EL (cell line): ENCODE measurements at places on chromosomes 6 and 20.

DNA sequence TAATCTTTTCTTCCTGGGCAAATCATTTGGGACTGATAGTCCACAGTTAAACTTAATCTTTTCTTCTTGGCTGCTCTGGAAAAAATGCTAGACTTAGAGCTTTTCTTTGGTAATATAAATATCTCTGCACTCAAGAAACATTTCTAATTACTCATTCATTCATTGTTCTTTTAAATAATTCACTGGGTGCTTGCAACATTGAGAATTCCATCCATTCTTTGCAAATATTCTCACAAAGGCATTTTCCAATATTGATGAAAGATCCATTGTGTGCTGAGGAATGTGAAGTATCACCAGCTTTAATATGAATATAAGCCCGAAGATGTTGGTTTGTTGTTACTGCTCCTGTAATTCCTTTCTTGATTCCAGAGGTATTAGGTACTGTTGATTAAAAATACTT is 38.4 kb downstream of the AKAP7 start:
- DNase-seq: peak; percentile 12

DNA sequence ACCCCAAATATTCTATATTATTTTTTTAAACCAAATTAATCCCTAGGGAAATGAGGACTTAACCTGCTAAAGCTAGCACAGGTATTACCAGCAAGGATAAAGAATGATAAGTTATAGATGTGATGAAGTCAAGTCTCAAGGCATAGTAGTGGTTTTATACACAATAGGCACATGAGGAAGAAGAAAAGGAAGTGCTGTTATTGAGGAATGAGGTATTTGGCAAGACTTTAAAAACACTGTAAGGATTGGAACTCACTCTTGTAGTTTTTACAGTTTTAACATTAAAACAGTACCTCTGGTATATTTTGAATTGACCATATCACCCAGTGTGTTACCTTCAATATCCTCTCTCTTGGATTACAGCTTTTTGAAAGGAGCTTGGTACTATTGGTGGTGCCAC is 54.6 kb downstream of the PHF3 start:
- no peak for DNase-seq

GRCh38 chr6:96073555-96073954 is 57.8 kb downstream of the FUT9 start:
- DNase-seq: no peak

GRCh38 chr6:83767033-83767432 is 58.1 kb upstream of the SNAP91 start:
- DNase-seq: no peak

DNA sequence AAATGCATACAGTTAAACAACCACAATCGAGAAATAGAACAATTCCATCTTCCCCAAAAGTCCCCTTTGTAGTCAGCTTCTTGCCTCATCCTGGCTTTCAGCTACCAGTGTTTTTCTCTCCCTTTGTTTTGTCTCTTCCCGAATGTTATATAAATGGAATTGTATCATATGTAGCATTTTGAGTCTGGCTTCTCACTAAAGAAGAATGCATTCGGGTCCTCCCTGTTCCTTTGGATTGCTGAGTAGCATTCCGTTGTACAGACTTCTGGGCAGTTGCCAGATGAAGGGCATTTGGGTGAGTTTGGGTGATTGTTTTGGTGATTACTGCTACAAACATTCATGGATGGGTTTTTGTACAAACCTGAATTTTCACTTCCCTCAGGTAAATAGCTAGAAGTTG is 27.8 kb downstream of the PRPH2 start:
- peak; percentile 84 for DNase-seq

DNA sequence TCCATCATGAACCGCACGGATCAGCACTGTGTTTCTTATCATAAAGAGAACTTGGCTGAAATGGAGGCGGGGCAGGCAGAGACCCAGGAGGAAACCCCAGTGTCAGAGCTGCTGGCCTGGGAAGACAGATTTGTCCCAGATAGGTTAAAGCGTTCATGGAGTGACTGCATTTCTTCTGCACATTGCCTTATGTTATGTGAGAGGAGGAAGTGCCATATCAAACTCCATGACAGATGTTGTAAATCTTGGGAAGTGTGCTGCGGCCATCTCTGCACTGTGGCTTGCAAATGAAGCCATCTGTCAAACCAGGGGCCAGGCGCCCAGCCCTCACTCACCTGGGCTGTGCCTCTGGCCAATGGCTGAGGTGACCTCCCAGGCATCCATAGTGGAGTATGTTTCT is 163.0 kb downstream of the SLC24A3 start:
- no peak for DNase-seq
